ENCODE measurements at places on chromosomes 4 and X.

DNA sequence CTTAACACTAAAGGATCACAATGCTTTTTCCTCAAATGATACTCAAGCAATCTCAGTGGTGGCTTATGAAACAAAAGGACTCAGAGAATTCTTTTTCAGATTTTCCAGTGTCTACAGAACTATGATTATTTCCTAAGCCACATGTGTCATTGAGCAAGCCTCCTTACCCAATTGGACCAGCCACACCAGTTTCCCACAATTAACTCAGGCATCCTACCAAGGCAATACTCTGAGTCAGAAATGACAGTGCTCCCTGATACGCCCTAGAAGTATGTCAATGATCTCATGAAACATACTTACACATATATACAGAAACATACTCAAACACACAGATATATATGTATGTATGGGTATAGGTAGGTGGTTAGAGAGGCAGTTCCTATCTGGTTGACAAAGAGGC lies 4.8 kb downstream of the ADAMTS3 start:
- no peak for DNase-seq

DNA sequence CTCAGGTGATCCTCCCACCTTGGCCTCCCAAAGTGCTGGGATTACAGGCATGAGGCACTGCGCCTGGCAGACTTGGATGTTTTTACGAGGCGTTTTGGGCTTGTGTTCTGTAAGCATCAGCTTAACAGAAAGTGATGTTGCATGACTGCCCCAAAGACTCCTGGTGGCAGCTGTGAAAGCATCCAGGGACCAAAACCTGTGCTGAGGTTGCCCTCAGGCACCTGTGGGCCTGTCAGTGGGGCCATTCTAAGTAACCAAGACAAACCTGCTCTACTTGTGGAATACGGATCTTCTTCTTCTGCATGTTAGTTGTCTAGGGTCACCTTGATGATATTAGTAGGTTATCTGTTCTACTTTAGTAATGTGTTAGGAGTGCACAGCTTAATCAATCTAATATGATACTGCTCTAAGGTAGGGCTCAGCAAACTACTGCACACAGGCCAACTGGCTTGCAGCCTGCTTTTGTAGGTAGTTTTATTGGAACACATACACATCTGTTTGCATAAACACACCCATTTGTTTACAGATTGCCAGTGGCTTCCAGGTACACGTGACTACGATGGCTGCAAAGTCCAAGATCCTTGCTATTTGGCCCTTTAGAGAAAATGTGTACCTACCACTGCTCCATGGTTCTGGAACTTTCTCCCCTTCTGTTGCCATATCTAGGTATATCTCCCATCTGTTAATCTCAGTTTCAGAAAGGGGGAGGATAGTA lies 136.7 kb downstream of the GPR143 start:
- no peak for DNase-seq

DNA sequence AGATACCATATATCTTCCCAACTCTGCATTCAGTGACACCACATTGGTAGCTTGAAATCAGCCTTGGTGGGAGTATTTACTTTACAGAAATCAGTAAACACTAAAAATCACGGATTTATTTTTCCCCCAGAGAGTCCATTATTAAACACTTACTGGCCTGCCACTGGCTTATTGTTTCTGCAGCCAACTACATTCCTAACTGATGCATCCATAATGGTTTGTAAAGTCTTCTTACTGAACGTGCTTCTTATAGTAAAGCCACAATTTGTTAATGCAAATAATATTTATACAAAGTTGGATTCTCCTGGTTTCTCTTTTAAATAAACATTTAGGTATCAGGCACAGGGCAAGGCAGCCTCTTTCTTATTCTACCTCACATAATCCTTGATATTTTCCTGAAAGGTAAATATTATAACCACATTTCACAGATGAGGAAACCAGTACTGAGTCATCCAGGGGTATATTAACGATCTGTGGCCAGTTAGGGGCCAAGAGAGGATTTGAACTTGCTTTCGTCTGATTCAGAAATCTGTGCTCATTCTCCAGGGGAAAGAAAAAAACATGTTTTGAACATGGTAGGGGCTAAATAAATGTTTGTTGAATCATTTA lies 136.5 kb downstream of the RAB28 start:
- DNase-seq: no peak

- no peak for DNase-seq
Observed at GRCh38 chr4:100084892-100085291, 105.4 kb downstream of the DDIT4L start.

DNA sequence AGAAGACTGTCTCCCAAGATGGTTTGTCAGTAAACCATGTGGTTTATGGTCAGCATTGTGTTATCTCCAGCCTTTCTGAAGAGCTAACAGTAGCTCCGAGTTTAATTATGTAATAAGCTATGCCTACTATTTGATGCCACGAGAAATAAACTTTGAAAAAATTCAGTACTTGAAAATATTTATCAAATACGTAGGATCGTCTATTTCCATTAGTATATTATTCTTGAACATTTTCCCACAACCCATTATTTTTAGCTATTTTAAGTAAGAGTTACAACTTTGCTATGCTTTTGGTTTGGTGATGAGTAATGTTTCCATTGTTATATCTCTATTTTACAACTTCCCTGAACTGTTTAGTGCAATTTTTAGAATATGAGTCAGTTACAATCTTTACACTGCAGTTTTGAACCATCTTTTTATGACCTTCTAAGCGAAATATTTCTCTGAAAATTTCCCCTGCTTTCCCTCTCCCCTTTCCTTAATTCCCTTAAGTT lies 44.5 kb upstream of the TRIM2 start:
- no peak for DNase-seq

DNA sequence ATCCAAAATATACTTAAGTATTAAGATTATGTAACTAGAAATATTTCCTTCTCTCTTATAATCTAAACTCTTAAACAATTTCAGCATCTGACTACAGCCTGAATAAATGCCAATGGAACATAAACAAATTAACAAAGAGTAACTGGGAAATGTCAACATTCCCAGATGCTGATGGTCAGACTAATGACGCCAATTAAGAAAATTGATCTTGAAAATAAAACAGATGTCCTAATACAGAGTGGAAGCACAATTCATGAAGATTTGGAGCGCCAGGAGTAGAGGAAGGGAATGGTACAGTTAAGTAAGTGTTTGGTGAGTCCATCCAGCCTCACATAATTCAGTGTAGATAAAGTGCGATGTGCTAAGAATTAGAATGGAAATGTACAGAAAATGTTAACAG lies 203.7 kb upstream of the NWD2 start:
- DNase-seq: no peak

- DNase-seq: no peak
Observed at GRCh38 chr4:69458184-69458826, 37.4 kb downstream of the UGT2B4 start.

- DNase-seq: no peak
Observed at GRCh38 chr4:4349867-4350266, 37.0 kb upstream of the NSG1 start.

- DNase-seq: no peak
Observed at GRCh38 chr4:24598025-24598424, 13.7 kb upstream of the DHX15 start.

DNA sequence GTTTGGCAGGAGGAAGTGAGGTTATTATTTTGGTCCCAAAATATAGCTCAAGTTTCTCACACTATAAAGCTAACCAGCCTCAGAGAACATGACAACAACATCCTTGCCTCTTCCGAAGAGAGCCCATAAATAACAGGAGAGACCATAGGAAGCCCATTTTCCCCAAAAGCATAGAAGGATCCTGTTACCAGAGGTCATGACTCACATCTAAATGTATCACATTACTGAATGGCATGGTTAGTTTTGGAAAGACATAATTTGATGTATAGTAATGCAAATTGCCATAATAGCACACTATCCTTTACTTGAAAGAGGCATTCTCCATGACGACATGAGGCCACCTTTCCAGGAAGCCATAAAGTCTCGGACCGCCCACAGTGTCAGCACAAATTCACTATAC lies 238.8 kb upstream of the GRIA3 start:
- no peak for DNase-seq

GRCh38 chr4:72112514-72113156 lies 80.8 kb downstream of the NPFFR2 start:
- no peak for DNase-seq

DNA sequence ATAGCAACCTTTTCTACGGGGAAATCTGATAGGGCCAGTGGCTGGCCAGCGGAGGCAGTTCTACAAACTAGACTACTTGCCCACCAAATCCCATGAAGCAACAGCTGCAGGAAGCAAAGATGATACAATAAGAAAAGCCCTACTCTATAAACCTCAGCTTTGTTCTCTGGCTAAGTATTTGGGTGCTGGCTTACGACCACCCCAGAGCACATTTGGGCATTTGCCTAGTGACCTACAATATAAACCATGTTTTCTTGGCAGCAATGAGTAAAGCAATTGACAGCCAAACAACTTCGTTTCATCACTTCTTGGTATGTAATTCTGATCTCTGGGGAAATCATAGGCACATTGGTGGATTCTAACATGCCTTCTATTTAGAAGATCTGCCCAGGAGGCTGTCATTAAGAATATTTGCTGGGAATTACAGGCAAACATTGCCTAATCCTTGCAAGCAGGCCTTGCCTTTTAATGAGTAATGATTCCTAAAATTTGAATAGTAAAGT lies 7.5 kb upstream of the LHFPL1 start:
- no peak for DNase-seq

DNA sequence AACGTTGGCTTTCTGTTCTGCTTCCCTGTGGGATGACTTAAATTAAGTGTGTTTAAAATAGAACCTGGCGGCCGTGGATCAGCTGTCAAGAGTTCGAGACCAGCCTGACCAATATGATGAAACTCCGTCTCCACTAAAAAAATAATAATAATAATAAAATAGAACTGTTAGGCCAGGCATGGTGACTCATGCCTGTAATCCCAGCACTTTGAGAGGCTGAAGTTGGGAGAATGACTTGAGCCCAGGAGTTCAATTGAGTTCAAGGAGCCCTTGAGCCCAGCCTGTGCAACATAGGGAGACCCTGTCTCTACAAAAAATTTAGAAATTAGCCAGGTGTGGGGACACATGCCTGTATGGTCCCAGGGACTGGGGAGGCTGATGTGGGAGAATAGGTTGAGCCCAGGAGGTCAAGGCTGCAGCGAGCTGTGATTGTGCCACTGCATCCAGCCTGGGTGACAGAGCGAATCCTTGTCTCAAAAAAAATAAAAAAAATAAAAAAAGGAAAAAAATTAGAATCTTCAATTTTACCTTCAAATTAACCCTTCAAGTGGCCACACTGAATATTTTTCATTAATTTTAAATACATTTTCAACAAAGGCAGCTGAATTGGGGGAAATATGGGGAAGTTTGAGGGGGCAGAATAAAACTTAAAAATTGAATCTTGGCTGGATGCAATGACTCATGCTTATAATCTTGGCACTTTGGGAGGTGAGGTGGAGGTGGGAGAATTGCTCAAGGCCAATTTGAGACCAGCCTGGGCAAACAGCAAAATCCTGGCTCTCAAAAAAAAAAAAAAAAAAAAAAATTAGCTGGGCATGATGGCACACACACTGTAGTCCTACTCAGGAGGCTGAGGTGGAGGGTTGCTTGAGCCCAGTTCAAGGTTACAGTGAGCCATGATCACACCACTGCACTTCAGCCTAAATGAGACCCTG lies 31.8 kb upstream of the HSD17B13 start:
- no peak for DNase-seq

All from stimulated activated CD4-positive, alpha-beta T cell treated with anti-CD3 and anti-CD28 coated beads, Interleukin-4, amount 100 ng/mL, for 4 hours (primary cell).